Urinary bladder (tissue), 4 donors: ENCODE measurements at places on chromosomes 2 and 18. TPM values are rescaled to one million over a fixed set of nuclear protein-coding genes. Genes with fewer than 3 reads are reported as not detected.

Gene USP40
- total RNA-seq = 59.6 TPM

Gene SATB2
- total RNA-seq = 3.5 TPM

Gene ACVR2A
- total RNA-seq = 76.9 TPM

Gene CYBRD1
- 223 TPM for total RNA-seq

Gene SH2D6
- not detected for total RNA-seq

Gene C2orf74
- total RNA-seq = 7.2 TPM

Gene SPEG
- 31.2 TPM for total RNA-seq
